ENCODE measurements at places on chromosomes 1 and 21.

GRCh38 chr1:231338270-231339128, at the start of gene SPRTN:
Gene SPRTN, plus strand, starts transcription at chr1:231338293. Its CDS starts 91 bp downstream, at chr1:231338384.
- no peak for DNase-seq

- no peak for DNase-seq
These were observed 31.7 kb downstream of the AK5 start for GRCh38 chr1:77313491-77313890.

- DNase-seq: no peak
These were observed 4.6 kb downstream of the LPGAT1 start for GRCh38 chr1:211825980-211826379.

DNA sequence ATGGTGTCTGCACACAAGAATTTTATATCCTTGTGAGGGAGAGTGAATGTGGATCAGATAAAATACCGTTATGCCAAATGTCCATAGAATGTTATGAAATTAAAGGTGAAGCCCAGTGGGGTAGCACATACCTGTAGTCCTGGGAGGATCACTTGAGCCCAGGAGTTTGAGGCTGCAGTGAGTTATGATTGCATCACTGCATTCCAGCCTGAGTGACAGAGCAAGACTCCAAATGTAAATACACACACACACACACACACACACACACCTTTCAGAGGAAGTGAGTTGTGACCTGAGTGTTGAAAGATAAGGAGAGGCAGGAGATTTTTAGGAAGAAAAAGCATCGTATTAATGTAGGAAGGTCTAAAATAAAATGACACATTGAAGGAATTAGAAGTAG, 28.1 kb upstream of the ZYG11A start:
- no peak for DNase-seq

- no peak for DNase-seq
These were observed 82.4 kb downstream of the RAB3GAP2 start for GRCh38 chr1:220189750-220190347.

GRCh38 chr1:56287721-56288120, 291.6 kb downstream of the PLPP3 start:
- DNase-seq: no peak

GRCh38 chr1:20302108-20302471, 11.4 kb downstream of the VWA5B1 start:
- no peak for DNase-seq

GRCh38 chr1:42682739-42683531, 717 bp downstream of the YBX1 start:
- DNase-seq: peak; percentile 67

DNA sequence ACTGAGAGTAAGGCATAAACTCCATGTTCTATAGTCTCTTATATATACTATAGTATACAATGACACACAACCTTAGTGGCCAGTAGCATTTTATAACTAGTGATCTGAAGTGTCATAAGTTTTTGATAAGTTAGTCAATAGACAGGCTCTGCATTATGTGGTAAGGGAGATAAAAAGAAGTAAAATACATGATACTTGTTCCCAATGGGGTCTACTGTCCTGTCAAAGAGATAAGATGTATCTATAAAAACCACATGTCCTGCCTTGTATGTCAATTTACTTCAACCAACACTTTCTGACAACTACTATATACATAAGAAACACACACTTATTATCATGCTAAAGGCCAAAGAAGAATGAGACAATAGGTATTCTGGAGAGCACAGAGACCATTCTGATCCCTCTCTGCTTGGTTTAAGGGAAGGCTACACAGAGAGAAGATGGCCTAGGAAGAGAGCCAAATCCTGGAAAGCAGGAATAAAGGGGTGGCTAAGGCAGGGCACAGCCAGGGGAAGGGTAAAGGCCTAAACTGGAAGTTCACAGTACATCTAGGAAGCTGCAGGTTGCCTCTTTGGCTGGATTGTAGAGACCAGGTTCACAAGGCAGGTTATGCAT, 91.4 kb downstream of the LYST start:
- DNase-seq: no peak

- no peak for DNase-seq
These were observed 239.5 kb downstream of the HMCN1 start for GRCh38 chr1:185973645-185974044.

DNA sequence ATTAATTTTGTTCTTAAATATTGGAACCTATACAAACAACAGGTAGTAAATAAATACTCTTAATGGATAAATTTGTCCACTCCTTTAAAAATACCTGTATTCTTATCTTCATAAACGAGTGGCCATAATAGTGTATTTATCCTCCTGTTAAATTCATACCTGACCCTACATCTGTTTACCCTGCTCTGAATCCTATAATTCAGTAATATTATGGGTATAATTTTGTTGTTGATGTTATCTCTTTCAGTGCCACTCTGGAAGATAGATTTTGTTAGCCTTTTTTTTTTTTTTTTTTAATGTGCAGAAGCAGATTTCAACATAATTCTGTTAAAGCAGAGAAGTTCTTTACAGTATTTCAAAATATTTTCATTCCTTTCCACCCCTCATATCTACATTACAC, 1337.9 kb downstream of the PLA2G4A start:
- no peak for DNase-seq

DNA sequence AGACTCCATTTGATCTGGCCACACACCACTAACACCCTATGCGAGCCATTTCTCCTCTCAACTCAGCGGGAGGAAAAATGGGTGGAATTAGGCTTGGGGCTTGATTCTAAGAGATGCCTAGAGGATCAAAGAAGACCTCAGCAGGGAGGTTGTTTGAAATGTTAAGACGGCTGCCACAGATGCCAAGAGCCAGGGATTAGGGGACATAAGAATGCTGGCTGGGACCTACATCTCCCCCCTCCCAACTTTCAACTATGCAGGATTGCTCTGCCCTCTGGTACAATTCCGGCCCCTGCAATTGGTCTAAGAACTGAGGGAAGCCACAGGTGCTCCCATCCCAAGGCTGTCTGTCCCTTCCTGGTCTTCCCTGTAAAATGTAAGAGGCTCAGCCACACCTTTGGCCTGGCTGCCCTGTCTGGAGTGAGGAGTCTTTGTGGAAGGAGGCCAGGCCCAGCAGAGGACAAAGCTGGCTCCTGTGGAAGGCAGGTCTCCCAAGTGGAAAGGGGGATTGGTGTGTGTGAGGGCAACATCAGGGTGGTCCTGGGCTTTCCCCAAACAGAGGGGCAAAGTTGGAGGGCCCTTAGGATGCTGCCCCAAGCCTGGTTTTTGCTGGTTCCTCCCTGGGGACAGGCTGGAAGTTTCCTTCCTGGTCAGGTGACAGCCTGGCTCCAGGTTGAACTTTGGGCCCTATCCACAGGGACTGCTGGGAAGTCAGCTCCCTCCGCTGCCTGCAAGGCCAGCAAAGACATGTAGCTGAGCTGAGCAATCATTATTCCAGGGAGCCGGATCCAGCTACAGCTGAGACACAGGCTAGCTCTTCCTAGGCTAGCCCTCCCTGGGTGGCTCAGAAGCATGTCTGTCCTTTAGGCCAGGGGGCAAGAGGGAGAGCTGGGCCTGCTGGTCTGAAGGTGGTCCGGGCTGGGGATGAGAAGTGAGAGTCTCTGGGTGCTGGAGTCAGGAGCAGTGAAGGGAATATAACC, 34.5 kb upstream of the SYNC start:
- DNase-seq: no peak

DNA sequence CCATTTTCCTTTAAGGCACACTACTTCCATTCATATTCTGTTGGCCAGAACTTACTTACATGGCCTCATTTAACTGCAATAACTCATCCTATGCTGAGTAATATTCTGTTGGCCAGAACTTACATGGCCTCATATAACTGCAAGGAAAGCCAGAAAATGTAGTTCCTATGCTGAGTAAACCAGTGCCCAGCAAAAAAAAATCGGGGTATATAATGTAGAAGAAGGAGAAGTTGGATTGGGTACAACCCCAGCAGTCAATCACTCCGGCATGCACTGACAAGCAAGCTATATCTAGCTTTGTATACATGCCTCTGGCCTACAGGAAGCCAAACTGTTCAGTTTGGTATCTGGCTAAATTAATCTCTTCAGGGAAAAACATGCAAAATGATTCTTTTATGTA, 39.4 kb upstream of the PPIH start:
- DNase-seq: no peak

- no peak for DNase-seq
These were observed 7.0 kb downstream of the MRPL9 start for GRCh38 chr1:151756291-151756690.

DNA sequence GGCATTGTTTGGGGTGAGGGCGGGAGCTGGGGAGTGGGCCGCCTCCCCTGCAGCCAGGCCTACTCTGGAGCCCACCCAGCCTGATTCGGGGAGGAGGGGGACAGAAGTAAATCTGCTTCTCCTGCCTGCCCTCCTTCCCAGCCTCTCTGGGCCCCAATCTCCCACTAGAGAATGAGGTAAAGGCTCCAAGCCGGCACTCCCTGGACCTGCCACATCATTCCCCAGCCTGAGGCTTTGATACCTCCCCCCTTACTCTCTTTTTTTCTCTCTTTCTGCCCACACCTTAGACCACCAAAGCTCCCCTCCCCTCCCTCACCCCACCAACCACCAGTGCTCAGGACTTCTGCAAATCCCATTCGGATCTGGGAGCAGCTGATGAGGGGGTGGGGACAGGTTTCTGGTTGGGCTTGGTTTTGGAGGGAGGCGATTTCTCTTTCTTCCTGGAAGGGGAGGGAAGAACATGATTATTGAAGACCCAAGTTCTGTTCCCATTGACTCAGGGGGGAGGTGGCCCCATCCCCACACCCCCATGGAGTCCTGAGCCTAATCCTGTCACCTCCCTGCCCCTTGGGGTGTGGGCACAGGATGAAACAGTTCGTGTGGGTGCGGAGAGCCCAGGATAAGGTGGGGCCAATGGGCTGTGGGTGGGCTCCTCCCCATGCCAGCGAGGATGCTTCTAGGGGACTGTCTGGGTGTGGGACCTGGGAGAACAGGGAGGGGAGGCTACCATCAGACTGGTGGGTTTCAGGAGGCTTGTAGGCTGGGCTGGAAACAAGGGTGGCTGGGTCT, 1.3 kb downstream of the MAP7D1 start:
- DNase-seq: peak; percentile 39

DNA sequence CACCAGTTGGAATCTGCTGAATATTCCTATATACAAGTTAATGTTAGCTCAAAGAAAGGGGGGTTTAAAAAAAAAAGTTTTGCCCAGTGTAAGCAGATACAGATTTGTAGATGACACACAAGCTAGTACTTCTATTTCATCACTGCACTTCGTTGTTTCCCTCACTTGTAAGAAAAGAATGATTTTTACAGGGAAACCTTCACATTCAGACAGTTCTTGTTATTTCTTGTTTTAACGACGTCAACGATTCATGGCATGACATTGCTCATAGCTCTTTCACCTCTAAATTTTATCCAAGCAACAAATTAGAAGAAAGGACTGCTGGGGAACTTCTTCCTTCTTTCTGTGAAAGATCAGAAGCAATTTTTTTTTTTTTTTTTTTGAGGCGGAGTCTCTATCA, 25.7 kb upstream of the C1orf105 start:
- no peak for DNase-seq

- DNase-seq: peak; percentile 67
These were observed 749 bp downstream of the IBA57 start for GRCh38 chr1:228166170-228166936.

GRCh38 chr1:171142416-171143385, 42.4 kb upstream of the FMO2 start:
- no peak for DNase-seq

GRCh38 chr21:44767834-44768831, 33.5 kb downstream of the UBE2G2 start:
- no peak for DNase-seq

- DNase-seq: no peak
These were observed 46.6 kb upstream of the IPO9 start for GRCh38 chr1:201782353-201782752.

DNA sequence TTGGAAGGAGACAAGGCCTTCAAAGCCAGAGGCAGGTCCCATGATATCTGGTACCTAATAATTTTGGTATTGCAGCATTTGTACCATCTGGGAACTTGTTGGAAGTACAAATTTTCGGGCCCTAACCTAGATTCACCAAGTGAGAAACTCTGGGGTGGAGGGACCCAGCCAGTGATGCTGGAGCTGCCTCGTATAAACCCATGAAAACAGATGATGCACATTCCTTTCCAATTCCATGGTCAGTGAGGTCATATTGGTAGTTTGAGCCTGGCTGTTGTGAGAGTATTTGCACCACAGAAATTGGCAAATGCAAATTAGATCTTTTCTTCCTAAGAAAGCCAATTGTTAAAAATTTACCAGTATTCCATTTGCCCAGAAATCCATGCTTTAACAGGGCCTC, 269.6 kb upstream of the PLXNA2 start:
- no peak for DNase-seq

DNA sequence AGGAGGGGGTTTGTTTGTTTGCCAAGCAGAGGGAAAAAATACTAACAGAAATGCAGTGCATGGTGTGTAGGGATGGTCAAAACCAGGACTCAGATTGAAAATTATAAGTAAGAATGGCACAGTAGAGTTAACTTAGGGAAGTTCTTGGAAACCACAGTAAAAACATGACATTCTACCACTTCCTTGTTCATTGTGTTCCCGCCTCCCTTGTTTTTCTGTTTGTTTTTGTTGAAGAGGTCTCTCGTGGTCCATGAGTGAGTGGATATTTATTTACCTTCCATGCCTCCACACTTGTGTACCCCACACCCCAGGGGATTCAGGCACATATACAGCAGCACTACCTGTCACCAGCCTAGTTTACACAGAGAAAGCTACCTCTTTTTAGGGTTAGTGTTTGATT, 69.6 kb downstream of the OLFML2B start:
- DNase-seq: no peak

DNA sequence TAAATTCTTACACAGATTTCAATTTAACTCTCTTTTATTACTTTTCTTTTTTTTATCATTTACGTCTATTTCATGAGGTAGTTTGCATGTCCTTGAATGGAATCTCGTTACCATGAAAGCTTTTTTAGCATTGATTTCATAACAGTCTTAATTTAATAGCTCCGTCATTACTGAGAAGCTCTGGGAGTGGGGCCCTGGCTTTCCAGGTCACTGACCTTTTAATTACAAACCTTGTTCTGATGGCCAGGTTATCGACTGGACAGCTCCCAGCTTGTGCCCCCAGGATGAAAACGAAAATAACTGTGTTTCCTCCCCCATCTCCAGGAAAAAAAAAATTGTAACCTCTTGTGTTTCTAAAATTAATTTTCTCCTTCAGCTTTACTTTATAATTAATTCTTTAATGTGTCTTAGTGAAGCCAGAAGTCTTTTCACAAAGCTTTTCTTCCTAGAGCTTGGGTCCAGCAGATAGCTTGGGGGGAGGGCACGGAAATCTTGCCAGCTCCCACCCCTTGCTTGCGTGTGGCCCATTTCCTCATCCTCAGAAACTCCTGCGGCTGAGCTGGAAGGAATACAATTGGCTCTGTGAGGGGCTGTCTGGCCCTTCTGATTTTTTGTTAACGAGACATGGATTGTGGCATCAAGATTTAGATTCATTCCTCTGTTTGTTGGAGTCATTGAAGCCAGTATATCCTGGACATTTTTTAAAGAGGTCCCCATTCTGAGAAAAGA, 65.7 kb downstream of the PEX14 start:
- DNase-seq: no peak

DNA sequence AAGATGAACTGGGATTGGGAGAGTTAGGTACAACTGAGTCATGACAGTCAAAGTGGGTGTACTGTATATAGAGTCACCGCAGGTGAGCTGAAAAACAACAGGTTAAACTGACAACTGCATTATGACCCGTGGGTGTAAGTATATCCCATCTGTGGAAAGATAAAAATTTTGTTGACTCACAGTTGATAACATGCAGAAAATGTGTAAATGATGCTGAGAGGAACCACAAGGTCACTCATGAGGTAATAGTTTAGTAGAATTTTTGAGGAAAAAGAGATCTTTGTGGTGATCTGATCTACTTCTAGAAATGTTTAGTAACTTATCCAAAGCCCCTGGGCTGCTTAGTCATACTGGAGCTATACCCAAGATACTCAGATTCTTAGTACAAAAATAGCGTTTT, 838 bp downstream of the OR2C3 start:
- no peak for DNase-seq

GRCh38 chr21:42863504-42863870, 15.9 kb downstream of the WDR4 start:
- DNase-seq: no peak

Data from CD8-positive, alpha-beta T cell (primary cell).